ENCODE measurements at places on chromosomes 5 and 9.
A peak's percentile ranks its signal among the peaks of the same experiment; 100 is the strongest.

DNA sequence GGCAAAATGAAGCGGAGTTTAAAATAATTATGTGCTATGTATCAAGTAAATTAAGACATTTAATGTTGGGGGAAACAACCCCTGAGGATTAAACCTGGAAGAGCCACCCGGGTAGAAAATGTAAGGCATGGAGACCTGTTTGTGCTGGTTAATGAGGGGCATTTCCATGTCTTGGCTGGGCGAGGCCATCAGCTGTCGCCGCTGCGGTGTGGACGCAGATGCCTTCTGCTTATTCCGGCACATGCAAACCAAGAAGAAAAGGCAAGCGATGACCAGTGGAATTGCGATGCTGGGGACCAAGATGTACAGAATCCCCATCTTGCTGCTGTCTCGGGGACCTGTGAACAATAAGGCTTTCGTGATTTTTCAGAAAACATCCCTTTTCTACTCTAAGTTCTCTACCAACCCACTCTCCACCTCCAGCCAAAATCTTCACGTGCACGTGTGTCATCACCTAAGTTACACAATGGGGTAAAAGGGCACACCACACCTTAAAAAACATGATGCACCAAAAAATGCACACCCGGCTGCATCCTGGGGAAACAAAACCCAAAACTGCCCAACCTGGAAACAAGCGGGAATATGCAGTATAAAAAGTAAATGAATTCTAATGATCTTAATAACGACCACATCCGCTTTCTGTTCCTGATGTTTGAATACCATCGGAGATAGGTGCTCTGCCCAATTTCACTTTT lies 223.5 kb downstream of the ROR2 start:
- DNase-seq = no peak

DNA sequence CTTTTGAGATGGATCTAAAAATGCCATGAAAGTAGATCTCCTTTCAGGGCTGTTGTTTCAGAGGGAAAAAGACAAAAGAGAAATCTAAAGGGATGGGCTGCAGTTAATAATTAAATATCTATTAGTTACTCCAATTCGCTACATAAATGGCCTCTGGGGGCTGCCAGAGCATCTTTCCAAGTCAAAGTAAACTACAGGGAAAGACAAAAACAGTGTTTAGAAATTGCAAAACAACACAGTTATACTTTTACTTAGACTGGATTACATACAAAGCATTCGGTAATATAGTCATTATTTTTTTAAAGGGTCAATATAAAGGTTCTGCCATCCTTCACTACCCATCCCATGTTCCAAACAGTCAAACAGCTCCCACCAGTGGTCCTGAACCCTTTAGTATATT lies 853.5 kb upstream of the DMAC1 start:
- DNase-seq = no peak

DNA sequence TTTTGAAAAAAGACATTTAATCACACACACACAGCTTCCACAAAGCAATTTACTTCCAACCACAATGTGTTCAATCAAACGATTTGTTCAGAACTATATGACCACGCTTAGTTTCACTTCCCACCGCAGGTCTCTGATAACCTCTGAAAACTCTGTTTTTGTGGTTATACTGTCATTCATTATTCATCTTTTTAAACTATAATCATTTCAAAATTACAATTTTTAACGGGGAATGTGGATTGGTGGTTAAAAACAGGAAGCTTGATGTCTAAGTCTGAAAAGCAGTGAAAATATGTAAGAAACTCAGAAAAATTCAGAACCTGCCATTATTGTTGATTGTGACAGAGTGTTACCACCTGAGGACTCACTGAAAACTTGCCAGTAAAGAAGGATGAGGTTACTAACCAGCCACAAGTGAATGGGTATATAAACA lies 12.7 kb upstream of the TMEM174 start:
- DNase-seq = no peak

DNA sequence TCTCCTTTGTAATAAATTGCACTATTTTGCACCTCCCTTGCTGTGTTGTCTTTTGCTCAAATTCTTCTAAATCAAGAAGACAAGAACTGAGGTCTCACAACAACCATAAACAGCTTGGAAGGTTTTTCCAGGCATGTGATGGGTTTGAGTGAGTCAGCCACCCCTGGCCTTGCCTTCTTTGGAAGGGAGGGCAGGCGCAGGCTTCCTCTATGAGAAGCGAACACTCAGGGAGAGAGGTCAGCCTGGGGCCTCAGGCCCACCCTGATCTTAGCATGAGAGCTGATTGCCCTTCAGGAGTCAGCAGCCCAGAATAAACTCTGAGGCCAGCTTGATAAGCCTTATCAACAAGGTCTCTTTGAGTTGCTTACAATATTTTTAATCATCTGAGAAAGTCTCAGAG lies 31.6 kb downstream of the S1PR3 start:
- DNase-seq = no peak

- peak; percentile 86 for DNase-seq
Measured at GRCh38 chr5:180315762-180316212, 23.9 kb upstream of the MAPK9 start.

- DNase-seq = no peak
Measured at GRCh38 chr9:109263358-109263757, 57.5 kb downstream of the EPB41L4B start.

- DNase-seq = no peak
Measured at GRCh38 chr5:80798166-80798565, 143.4 kb upstream of the DHFR start.

DNA sequence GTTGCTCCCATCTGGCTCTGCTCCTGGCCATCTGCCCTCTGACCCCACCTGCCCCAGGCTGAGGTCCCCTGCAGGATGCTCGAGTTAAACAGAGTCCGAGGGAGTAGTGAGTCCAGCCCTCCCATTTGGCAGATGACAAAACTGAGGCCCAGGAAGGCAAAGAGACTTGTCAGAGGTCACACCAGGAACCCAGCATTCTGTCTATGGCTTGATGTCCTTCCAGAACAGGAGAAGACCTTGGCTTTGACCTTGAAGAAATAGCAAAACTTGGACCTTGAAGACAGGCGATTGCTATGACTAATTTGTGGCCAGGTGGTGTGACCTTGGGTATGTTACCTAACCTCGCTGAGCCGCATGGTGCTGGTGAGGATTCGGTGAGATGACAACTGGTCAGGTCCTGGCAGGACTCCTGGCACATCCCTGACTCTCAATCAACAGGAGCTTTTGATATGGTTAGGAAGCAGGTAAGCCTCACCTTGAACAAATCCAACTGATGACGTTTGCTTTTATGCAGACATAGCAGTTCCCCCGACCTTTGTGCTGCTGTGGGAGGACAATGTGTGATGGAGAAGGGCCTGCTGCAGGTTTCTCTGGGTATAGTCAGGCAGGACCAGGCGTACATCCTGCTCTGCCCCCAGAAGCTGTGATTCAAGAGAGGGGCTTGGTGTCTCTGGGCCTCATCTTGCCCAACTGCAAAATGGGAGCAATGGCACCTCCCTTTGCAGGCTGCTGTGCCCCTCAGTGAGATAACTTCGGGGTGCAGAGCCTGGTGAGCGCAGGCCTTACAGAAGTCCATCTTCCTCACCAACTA lies 198.7 kb downstream of the C9orf50 start:
- no peak for DNase-seq

- no peak for DNase-seq
Measured at GRCh38 chr5:122286541-122286940, 25.5 kb upstream of the SNCAIP start.

DNA sequence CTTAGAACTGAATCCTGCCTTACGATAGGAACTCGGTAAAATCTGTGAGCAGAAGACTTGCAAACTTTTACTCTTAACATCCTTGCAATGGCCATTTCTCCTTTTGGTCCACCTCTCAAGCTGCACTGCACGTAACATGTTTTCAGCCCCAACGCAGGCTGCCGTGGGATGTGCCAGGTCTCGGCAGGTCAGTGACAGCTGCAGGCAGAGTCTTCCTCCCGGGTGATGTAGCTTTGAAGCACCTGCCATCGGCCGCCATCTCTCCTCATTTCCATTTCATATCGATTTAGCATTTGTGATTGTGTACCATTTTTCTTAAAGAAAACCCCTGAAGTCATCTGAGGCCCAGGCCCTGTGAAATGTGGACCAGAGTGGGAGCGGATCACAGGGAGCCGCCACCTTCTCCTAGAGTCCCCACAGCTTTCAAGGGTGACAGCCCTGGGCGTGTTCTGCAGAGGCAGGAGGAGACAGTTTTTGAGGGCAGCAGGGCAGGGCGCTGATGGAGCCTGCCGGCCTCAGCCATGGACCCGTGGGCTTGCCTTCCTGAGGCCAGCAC lies 25.8 kb upstream of the LPCAT1 start:
- DNase-seq = no peak

GRCh38 chr9:136977649-136978072 lies 357 bp downstream of the PTGDS start:
- no peak for DNase-seq

DNA sequence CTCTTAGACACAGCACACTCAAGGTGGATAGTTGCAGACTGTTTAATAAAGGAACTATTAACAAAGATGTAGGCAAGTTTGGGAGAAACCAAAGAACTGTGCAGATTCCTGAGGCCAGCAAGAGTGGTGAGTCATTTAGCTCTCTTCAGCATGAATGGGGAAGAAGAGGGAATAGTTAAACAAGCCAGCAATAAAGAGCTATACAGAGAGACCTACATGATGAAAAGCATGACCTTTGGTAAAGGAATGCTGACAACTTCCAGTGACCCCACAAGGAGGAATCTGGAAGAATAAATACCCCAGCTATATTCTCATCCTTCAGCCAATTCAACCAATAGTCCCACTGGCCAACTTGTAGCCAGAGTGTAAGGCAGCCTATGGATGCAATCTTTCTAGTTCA lies 706.0 kb upstream of the GRAMD2B start:
- DNase-seq = no peak

DNA sequence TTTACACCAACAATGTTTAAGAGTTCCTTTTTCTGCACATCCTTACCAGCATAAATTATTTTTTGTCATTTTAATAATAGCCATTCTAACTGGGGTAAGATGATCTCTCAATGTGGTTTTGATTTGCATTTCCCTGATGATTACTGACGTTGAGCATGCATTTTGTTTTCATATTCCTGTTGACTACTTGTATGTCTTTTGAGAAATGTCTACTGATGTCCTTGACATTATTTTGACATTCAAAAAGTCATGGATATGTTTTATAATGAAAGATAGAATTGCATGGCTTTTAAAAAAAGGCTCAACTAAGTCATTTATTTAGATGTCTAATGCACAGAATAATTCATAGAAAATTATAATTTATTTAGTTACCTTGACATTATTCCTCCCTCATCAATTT lies 381.6 kb upstream of the C9orf72 start:
- no peak for DNase-seq

DNA sequence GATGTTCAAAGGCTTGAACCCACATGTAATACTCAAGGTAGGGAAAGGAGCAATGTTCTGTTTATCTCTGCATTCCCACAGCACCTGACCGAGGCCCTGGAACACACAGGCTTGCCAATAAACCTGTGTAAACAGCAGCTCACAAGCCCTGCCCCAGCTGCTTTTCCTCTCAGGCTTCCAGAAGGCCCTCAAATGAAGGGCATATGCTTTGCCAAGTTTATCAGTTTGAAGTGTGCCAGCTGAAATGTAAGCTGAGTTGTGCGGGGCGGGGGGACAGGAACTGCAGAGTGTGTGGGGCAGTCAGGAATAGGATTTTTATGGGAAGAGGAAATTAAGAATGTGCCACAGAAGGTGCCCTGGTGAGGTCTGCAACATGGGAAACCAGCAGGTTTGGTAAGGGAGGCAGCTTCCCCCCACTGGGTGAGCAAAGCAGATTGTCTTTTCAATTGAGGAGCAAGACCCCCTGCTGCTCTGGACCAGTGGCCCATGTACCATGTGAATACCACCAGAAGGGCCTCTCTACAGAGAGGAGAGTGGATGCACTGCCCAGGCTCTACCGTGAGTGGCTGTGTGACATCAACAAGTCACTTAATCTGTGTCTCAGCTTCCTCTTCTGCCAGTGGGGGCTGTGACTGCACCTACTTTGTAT lies 194.8 kb downstream of the SPOCK1 start:
- no peak for DNase-seq

GRCh38 chr5:180136630-180137381 lies 65.2 kb upstream of the RNF130 start:
- DNase-seq = peak; percentile 50

DNA sequence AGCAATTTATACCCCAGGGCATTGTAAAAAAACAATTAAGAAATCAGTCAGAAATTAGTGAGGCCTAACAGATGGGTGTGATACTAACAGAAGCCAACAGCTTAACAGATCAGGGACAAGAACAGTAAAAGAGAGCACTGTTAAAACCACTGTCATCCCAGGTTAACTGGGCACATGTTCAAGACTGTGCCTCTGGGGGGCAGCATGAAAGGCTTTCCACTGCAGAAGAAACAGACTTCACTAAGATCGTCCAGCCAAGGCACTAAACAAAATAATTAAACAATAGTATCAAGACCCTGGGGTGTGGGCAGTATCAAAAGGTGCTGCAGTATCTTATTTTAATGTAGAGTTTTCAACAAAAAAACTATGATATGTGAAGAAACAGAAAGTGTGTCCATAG lies 43.5 kb downstream of the FBN2 start:
- DNase-seq = no peak

DNA sequence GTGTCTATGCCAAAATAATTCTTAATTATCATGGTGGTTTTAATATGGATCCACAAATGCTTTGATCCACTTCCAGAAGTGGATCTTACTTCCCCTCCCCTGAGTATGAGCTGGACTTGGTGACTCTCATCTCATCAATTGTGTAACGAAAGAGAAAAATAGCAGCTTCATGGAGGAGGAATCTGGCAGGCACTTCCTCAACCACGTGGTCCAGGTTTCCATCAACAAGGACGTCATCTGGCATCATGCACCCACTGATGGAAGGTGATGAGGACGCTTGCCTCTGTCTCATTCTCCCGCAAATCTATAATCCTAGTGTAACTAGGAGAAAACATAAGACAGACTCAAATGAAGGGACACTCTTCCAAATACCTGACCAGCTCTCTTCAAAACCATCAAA lies 54.6 kb upstream of the S1PR3 start:
- no peak for DNase-seq

GRCh38 chr5:149271716-149272563 lies at the start of gene AFAP1L1:
AFAP1L1 (plus strand) TSS chr5:149271859; CDS start chr5:149271969, 110 bp downstream.
- peak; percentile 88 for DNase-seq

- DNase-seq = no peak
Measured at GRCh38 chr9:33104401-33104800, 27.9 kb upstream of the SMU1 start.

- DNase-seq = no peak
Measured at GRCh38 chr9:134170532-134171315, 6.4 kb upstream of the RNU6ATAC start.

- no peak for DNase-seq
Measured at GRCh38 chr5:135709208-135709575, 125.3 kb upstream of the SLC25A48 start.

- no peak for DNase-seq
Measured at GRCh38 chr5:39052141-39052540, 22.1 kb downstream of the RICTOR start.

GRCh38 chr5:176606032-176606431 lies 3.9 kb downstream of the GPRIN1 start:
- DNase-seq = no peak

- no peak for DNase-seq
Measured at GRCh38 chr9:97975376-97975775, 7.8 kb upstream of the ANP32B start.

DNA sequence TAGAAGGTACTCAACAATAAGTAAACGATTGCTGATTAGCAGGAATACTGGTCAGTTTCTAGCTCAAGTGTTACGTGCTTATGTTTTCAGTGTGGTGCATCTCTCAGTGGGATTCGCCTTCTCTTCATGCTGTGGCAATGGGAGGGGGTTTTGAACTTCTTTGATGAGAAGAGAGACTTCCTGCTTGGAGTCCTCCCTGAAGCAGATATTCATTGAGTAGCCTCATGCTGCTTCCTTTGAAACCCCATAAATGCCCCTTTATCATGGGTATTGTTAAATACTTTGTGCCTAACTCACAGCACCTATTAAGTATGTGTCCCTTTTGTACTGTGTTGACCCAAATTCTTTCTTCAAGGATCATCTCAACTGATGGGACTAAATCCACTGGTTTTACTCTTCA lies 116.5 kb downstream of the DOCK8 start:
- DNase-seq = no peak
